Activated T-helper 1 cell treated with Interleukin-2 at 50 U/mL for 16 hours (primary cell): ENCODE measurements at places on chromosomes 3 and 15.

GRCh38 chr15:31014608-31014925 is 23.1 kb upstream of the MTMR10 start:
- no peak for DNase-seq

- no peak for DNase-seq
Measured at GRCh38 chr3:141000027-141000663, 51.0 kb upstream of the SPSB4 start.

- no peak for DNase-seq
Measured at GRCh38 chr3:101870138-101870537, 20.8 kb downstream of the NFKBIZ start.

- DNase-seq = no peak
Measured at GRCh38 chr3:127420829-127421228, 133.0 kb upstream of the PRR20G start.

- no peak for DNase-seq
Measured at GRCh38 chr3:195031574-195032003, 239.4 kb downstream of the XXYLT1 start.
